ENCODE measurements at places on chromosomes 1 and 21.

DNA sequence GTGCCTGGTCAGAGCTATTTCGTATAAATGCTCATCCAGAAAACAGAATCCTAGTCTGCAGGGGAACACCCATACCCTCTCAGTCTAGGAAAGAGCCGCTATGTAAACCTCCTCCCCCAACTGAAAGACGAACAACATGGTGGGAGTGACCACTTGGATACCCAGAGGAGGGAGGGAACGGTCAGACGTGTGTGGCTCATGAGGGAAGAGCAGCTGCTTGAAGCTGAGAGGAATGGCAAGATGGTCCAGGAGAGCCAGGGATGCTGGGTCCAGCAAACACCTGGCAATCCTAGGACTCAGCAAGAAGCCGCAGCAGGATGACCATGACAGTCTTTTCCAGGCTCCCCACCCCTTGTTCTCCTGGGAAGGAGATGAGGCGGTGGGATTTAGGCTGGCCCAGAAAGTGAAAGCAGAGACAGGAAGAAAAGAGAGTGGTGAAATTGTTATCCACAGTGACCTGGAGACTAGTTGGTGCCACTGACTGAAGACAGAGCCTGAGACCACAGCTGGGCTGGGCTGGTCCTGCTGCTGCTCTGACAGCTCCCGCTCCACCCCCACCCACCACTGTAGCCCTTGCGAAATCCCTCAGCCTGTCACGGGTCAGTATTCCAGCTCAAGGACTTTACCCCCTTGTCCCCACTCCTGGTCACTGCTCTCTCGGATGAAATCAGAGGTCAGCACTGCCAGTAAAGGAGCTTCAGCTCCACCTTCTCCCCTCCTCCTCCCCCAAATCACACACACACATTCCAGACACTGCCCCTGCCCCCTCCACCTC is 3.6 kb downstream of the CERS2 start:
- no peak for DNase-seq

DNA sequence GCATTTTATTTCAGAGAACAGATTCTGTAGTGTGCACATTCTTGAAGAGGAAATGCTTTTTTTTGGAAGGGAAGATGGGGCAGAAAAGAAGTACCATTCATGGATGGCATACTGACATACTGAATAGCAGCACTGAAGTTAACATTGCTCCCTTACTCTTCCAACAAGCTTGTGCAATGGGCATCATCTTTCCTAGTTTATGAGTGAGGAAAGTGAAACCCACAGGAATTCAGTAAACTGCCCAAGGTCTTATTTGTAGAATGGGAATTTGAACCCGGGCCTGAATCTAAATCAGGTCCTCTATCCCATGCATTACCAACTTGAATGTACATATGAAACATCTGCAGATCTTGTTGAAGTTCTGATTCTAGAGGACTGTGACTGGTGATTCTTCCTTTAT is 215.7 kb upstream of the FGGY start:
- no peak for DNase-seq

- DNase-seq, result no peak
Measured at GRCh38 chr1:18397641-18398040, 83.1 kb upstream of the KLHDC7A start.

DNA sequence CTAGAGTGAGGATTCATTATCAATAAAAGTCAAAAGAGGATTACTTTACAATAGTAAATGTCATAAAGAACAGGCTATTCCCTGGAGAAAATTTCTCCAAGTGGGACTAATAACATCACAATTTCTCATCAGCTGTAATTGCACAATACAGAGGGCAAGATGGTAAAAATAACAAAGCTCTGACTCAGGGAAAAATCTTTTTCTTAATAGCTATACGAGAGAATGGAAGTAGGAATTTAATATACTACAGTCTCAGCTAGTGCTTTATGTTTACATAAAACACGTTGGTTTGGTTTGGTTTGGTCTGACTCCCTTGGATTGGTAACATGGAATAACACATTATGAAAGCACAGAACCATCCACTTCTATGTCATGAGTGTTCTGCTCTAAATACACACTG is 397.6 kb downstream of the LRRIQ3 start:
- no peak for DNase-seq

GRCh38 chr1:240888039-240888786 is 276.3 kb upstream of the GREM2 start:
- no peak for DNase-seq

DNA sequence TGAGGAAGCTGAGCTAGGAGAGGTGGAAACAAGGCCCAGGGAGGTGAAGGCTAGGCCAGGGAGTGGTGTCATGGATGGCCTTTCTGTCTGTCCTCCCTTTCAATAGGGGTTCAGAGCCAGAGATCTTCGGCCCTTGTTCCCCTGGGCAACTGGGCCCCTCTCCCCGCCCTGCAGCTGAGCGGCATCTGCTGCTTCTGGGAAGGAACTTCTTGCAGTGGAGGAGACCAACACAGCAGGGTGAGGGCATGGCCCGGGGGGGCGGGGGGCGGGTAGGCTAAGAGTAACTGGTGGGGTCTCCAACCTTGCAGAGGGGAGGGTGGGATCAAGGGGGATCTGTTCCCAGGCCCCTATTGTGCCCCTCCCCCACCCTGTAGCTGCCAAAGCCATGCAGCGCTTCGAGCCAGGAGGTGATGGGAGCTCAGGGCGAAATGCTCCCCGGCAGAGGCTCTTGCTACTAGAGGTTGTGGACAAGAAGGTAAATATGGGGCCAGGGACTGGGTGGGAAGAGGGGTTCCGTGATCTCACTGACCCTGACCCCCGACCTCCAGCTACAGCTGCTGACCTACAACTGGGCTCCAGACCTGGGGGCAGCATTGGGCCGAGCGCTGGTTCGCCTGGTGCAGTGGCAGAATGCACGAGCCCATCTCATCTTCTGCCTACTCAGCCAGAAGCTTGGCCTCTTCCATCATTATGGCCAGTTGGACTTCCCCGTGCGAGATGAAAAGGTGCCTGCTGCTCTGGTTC is 11.7 kb downstream of the HYI start:
- no peak for DNase-seq

DNA sequence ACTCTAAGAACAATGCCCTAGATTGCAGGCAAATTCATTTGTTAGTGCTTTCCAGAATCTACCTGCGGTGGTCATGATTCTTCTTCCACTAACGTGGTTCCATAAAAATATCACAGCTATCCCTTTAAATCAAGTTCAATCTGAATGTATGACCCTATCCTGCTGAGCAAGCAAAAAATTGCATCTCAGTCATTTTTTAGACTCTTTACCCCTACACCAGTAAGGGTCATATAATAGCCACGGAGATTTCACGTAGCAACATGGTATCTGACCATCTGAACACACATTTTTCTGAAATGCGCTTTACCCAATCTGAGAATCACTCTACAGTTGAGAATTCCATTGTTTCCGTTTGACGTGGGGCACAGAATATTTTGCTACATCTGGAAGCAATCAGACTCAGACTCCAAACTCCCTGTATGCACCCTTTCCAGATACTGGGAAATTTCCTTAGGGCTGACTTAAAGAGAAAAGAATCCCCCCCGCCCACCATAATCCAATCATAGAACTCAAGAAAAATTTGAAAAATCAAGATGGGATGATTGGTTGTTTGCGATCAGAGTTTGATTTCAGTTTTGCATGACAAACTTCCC is 699.2 kb upstream of the ZP4 start:
- DNase-seq, result no peak

GRCh38 chr1:205140113-205140512 is 18.3 kb upstream of the RBBP5 start:
- DNase-seq, result no peak

DNA sequence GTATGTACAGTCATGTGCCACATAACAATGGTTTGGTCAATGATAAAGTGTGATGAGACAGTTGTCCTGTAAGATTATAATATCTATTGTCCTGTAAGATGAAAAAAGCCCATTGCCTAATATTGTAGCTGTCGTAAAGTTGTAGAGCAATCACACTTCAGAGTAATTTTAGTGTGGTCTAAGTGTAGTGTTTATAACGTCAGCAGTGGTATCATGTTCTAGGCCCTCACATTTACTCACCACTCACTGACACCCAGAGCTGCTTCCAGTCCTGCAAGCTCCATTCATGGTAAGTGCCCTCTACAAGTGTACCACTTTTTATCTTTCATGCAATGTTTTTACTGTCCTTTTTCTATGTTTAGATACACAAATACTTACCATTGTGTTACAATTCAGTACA is 259.9 kb upstream of the RAB4A start:
- no peak for DNase-seq

DNA sequence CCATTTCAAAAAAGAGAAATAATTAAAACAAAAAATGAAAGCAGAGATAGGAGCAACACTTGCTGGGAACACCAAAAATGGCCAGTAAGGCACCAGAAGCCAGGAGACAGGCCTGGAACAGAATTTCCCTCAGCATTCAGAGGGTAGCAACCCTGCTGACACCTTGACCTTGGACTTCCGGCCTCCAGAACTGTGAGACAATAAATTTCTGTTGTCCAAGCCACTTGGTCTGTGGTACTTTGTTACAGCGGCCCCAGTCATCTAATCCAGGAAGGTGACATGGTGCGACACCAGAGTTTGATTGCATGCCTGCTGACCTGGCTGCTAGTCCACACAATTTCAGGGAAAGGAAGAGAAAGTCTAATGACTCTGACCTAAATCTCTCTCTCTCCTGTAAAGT is 10.6 kb upstream of the RAB4A start:
- DNase-seq, result no peak

DNA sequence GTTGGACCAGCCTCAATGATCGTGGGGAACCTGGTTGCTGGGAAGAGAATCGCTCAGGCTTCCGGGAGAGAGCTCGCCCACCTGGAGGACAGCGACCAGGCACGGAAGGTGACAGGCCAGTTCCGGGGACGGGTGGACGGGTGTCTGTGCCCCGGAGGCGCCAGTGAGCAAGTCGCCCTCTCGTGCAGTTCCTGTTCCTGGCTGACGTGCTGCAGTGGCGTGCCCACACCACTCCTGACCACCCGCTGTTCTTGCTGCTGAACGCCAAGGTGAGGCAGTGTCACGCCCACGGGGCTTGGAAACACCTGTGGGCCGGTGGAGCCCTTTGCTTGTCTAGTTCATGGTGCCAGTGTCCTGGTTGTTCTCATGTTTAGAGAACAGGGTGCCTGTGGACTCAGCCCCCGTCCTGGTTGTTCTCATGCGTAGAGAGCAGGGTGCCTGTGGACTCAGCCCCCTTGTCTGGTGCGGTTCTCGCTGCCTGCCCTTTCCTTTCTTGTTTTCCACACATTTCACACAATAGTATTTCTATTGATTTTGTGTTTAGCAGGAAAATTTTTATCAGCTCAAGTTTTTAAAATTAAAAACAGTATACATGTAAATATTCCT is 53.1 kb downstream of the S100B start:
- no peak for DNase-seq

GRCh38 chr21:44649521-44650100 is 3.4 kb downstream of the KRTAP10-11 start:
- no peak for DNase-seq

GRCh38 chr1:19468397-19468956 is 16.9 kb downstream of the CAPZB start:
- DNase-seq, result no peak

- DNase-seq, result no peak
Measured at GRCh38 chr1:29478151-29478791, 241.9 kb downstream of the PTPRU start.

- DNase-seq, result no peak
Measured at GRCh38 chr1:207798847-207799246, 47.0 kb downstream of the CD46 start.

- peak; percentile 10 for DNase-seq
Measured at GRCh38 chr1:65799601-65800000, 6.9 kb downstream of the PDE4B start.

GRCh38 chr1:195970209-195970608 is 638.0 kb downstream of the KCNT2 start:
- DNase-seq, result no peak

DNA sequence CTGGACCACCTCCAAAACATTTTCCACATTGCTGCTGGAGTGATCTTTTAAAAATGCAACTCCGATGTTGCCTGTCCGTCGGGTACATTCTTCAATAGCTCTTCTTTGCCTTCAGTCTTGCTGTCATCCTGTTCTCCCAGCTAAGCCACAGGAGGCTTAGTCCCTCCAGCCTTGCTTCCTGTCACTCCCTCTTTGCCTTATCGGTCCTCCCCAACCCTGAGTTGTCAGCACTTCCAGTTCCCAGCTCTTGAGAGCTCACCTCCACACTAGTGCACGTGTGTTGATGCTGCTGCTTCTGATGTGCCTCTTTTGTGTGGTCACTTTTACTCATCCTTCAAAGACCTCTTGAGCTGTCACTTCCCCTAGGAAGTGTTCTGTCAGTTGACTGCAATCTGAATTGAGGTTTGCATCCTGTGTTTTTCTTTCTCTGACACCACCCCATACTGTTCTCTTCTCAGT is 15.3 kb downstream of the UCK2 start:
- DNase-seq, result no peak

DNA sequence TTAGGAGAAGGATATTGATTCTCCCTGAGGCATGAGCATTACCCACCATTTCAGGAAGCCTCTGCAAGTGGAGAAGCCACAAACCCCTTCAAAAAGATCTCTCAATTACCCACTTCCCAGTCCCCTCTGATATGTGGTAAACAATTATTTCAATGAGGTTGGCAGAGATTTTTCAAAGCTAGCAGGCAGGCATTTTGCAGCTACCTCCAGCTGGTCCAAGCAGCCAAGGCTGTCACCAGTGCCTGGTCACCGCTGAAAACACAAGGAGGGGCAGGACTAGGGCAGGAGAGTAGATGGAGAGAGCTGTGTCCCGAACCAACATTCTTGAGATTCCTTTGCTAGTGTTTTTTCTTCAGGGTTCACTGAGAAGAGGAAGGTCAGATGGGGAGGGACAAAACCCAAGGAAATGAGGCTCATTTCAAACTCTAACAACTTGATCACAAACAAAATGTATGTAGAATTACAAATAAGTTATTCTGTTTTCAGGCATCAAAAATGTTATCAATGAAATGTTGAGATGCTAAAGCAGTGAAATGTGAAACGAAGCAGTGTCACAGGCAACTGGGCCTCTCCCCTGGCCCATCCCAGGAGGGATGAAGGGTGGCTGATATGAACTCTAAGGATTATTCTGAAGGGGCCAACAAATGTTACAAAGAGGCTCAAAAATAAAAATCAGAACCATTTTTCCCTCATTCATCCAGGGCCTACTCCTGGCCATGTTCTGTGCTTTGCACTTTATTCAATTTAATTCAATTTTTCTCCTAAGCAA is 22.3 kb downstream of the APP start:
- no peak for DNase-seq

- no peak for DNase-seq
Measured at GRCh38 chr1:5881526-5882222, 110.6 kb downstream of the NPHP4 start.

GRCh38 chr1:222454186-222454585 is 93.7 kb downstream of the HHIPL2 start:
- no peak for DNase-seq

All from NCI-H1417 treated with DMSO at 0.1 percent for 48 hours (cell line).